ENCODE measurements at places on chromosomes 6 and 20.

DNA sequence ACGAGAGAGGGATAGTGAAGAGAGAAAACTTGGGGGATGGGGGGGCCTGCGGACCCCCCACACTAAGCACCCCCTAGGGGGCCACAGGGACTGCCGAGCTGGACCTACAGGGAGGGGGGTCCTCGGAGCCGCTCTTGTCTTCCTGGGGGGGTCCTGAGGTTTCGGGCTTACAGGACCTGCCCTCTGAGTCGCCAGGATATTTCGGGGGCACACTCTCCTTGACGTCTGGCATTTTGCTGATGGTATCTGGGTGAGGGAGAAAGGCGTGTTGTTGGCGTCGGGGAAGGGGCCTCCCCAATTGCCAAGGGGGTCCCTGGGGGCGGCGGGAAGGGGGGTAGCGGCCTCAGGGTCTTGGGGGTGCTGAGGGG is 516 bp downstream of the TCP11 start:
- no peak for DNase-seq

DNA sequence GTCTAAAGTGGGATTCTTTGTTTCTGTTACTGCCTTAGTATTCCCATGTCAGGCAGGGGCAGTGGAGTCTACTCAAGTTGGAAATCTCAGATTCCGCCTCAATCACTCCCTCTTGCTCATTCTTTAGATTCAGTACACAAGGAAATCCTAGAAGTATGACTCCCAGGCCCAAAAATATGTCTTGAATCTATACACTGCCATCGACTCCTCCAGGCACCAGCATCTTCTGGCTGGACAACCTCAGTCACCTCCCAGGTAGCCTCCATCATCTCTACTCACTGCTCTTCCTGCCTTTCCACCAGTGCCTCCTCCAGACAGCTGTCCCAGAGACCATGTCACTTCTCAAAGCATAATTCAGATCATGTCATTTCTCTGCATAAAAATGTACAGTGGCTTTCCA is 329.9 kb downstream of the CDC5L start:
- DNase-seq: no peak

GRCh38 chr6:100188754-100189153 is 194.7 kb upstream of the MCHR2 start:
- DNase-seq: no peak

GRCh38 chr6:53579338-53579737 is 34.4 kb upstream of the GCLC start:
- no peak for DNase-seq

GRCh38 chr20:46627234-46627633 is 24.0 kb downstream of the SLC13A3 start:
- DNase-seq: no peak

GRCh38 chr6:17334265-17334664 is 53.1 kb downstream of the RBM24 start:
- no peak for DNase-seq

GRCh38 chr6:35147026-35147425 is 5.9 kb upstream of the TCP11 start:
- DNase-seq: no peak

All from left hindlimb (tissue), 1 donor.